HCT116 (cell line): ENCODE measurements at places on chromosomes 3 and 15. TPM values are rescaled to one million over a fixed set of nuclear protein-coding genes. Genes with fewer than 3 reads are reported as not detected.

The GOLGA8M gene
- total RNA-seq: 0.44 TPM

The WNT7A gene
- 0.34 TPM for total RNA-seq

The ARGFX gene
- total RNA-seq: not detected

The BFSP2 gene
- not detected for total RNA-seq

The HIGD2B gene
- 0.27 TPM for total RNA-seq

The IQCH gene
- total RNA-seq: 4.6 TPM

The EPHA6 gene
- not detected for total RNA-seq

The CFAP100 gene
- total RNA-seq: not detected

The CCNB2 gene
- 88.7 TPM for total RNA-seq

The DNAH12 gene
- not detected for total RNA-seq

The LARP6 gene
- 35.9 TPM for total RNA-seq

The CFAP91 gene
- total RNA-seq: 0.96 TPM

The MYRIP gene
- total RNA-seq: 0.44 TPM

The FSTL1 gene
- 20.7 TPM for total RNA-seq

The C2CD4A gene
- total RNA-seq: not detected

The SNX22 gene
- total RNA-seq: 6.3 TPM

The DHX36 gene
- total RNA-seq: 49.9 TPM

The ZNF501 gene
- total RNA-seq: 0.12 TPM

The HES1 gene
- total RNA-seq: 32.9 TPM

The TMEM212 gene
- total RNA-seq: not detected

The HTR3E gene
- not detected for total RNA-seq

The CSPG5 gene
- 3.8 TPM for total RNA-seq

The MANF gene
- total RNA-seq: 132 TPM

The SEMA3G gene
- total RNA-seq: 4.2 TPM

The PARP15 gene
- total RNA-seq: 0.12 TPM

The PAK6 gene
- 19.9 TPM for total RNA-seq

The PLSCR4 gene
- total RNA-seq: 4.1 TPM

The AMT gene
- total RNA-seq: 4.8 TPM

The SI gene
- not detected for total RNA-seq

The ANKUB1 gene
- total RNA-seq: not detected

The EXD1 gene
- not detected for total RNA-seq

The HYAL1 gene
- 6.1 TPM for total RNA-seq

The SLC22A13 gene
- total RNA-seq: 0.47 TPM

The ARL13B gene
- 8.2 TPM for total RNA-seq
